ENCODE measurements at places on chromosomes 16 and 17. TPM values are rescaled to one million over a fixed set of nuclear protein-coding genes. Genes with fewer than 3 reads are reported as not detected.

PRSS8 gene
- total RNA-seq, result 312 TPM

DNA sequence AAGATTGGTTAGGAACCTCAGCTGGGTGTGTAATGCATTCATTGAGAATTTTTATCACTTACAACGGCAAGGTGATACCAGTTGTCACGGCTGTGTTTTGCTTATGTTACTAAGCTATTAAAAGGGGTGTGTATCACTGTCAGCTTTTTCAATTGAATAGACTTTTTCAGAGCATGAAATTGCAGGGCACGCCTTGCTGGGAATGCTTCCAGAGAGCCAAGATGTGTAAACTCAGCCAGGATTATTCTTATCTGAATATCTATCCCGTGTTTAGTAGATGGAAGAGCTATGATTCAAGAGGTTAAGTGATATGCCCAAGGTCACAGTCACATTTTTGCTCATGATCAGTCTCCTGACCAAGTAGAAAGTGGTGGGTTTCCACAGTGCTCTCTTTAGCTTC, 6.6 kb upstream of the TEKT3 start:
- peak; percentile 56 for DNase-seq

DNA sequence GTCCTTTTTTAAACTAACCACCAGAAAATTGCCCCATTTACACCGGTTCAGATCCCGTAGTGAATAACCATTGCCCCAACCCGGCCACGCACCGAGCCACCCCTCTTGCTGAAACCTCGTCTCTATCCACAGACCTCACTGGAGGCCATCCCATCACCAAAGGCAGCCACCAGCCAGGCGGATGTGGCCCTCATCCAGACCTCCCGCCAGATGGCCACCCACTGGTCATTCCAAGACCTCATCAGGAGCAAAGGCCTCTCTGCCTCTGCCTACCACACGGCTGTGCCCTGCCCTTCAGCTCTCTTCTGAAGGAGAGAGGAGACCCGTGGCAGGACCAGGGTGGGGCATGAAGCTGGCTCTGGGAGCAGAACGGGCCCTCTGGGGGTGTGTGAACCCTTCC, 38.2 kb upstream of the CDH5 start:
- DNase-seq, result no peak

GRCh38 chr16:14121142-14121541, 50.0 kb downstream of the MRTFB start:
- DNase-seq, result no peak

- no peak for DNase-seq
Observed at GRCh38 chr16:67105881-67106280, 3.9 kb upstream of the PHAF1 start.

TNS4 gene
- 0.23 TPM for total RNA-seq

GRCh38 chr17:59842901-59843652, 49.7 kb downstream of the TUBD1 start:
- peak; percentile 74 for DNase-seq

HOXB8 gene
- total RNA-seq, result not detected

DNA sequence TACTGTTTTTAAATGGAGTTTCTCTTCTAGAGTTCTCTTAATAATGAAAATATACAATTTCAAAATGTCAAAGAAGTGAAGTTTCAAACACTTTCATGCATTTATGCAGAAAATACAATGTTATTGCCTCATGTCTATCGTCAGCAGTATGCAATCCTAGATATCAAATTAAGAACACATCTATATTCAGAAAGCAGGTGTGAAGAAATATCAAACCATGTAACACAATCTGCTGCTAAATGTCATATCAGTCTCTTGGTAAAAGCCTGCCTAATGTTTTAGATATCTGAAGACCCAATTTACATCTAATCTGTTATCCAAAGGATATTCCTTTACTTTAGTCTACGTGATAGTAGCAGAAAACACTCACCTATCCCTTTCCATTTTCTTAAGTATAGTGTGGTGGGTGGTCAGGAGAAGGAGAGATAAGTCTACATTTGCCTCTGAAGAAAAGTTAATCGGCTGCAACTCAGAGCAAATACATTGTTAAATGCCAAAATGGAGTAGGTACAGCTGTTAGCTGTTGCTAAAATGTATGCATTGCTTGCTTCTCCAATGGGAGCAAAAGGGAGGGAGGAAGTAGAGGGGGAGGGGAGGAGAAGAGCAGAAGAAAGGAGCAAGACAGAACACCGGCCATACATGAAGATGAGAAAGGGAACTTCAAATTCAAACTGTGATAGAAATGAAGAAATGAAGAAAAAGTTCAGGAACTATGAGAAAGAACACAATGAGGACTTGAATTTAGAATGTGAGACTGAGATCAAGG, 64.9 kb downstream of the ITFG1 start:
- no peak for DNase-seq

DNA sequence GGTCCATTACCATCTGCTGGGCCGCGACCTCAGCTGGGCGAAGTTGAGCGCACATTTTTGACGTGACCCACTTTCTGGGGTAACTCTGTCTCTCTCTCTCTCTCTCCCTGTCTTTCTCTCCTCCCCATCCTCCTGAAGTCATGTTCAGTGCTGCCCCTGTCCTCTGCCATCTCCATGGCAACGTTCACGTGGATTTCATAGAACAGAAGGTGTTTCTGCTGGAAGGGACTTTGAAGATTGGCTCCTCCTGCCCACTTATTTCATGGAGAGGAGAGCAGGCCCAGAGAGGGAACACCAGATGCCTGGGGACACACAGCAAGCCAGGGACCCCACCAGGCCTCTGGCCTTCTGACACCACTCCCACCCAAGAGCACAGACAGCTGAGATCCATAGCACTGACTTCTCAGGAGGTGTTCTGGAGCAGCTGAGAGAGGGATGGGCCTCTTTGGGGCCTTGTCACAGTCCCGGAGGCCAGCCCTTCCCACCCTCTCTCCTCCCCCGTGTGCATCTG, 4.2 kb upstream of the CCNF start:
- no peak for DNase-seq

DNA sequence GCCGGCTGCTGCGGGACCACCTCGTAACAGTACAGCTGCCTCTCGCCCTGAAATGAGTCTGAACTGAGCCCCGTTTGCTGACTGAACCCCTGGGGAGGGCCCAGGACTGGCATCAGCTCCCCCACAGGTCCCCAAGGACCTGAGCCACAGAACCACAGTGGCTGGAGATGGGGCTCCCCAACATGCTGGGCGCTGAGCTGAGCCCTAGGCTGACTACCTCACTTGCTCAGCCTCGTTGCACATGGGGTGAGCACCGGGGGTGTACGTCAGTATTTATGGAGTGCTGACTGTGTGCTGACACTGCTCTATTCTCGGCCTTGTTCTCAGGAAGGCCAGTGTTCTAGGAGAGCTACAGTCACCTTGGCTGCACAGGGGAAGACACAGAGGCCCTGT, 6.6 kb upstream of the VASN start:
- DNase-seq, result no peak

GRCh38 chr17:4769628-4770027, 2.1 kb upstream of the TM4SF5 start:
- DNase-seq, result no peak

DNASE1 gene
- total RNA-seq, result 24.0 TPM

PDILT gene
- not detected for total RNA-seq

- DNase-seq, result no peak
Observed at GRCh38 chr16:57497121-57497520, 10.8 kb upstream of the DOK4 start.

DNA sequence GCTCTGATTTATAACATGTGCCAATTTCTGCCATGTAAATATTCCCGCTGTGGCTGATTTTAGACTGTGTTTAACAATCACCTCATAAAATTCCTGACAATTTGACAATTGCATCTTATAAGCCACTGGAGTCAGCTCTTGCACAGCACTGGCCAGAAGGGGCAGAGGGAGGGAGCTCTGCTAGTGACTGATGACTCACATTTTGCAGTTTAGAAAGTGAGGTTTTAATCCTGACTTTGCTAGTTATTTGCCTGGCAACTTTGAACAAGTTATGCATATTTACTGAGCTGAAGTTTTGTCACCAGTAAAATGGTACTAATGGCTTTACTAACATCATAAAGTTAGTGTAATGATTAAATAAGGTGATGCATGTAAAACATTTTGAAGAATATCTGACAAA, 452.3 kb downstream of the CNTNAP4 start:
- no peak for DNase-seq

GRCh38 chr17:66379996-66380395, 77.6 kb downstream of the PRKCA start:
- DNase-seq, result no peak

- DNase-seq, result no peak
Observed at GRCh38 chr16:87133112-87133850, 183.9 kb downstream of the C16orf95 start.

GRCh38 chr17:40068917-40069750, 6.4 kb downstream of the THRA start:
- DNase-seq, result peak; percentile 94

DNA sequence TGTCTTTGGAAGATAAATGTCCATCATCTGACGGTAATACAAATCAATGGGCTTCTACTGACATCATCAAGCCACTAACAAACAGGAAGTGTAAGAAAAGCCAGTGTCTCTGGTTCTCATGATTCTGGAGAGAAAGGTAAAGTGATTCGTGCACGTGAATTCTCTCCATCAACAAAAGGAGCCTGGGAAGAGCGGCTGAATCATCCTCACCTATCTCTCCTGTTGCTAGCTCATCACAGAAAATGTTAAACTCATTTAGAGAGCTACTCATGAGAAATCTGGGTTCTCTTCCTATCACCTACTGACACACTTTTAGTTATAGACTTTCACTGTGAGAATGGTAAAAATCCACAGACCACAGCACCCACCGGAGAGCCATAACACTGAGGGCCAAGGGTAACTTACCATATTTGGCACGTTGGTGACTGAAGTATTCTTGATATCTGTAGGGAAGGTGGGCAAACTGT, 70.3 kb downstream of the CREBBP start:
- no peak for DNase-seq

MAF gene
- total RNA-seq, result 84.3 TPM

TP53TG3B gene
- not detected for total RNA-seq

DNA sequence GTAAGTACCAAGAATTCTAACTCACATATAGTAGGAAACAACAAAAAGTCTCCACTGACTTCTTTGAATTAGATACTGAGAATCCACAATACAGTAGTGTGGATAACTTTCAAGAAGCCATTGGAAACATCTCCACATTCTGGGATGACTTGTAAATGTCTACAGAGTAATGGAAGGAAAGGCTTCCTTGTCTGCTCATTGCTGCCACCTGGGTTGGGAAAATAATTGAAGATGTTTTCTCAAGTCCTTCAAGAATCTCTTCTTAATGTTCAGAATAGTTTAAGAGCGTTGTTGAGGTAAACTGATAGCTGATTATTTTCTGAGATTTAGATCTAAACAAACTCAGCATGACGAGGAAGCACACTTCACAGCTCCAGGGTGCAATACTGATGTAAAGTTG, 14.0 kb downstream of the CPSF4L start:
- DNase-seq, result no peak

GRCh38 chr16:26752166-26752565, 314.6 kb upstream of the C16orf82 start:
- no peak for DNase-seq
